ENCODE measurements at places on chromosomes 4 and X.

- no peak for DNase-seq
Observed at GRCh38 chrX:134661295-134661694, 3.0 kb upstream of the PLAC1 start.

GRCh38 chrX:154376774-154377173 lies 2.3 kb upstream of the EMD start:
- DNase-seq = no peak

- DNase-seq = no peak
Observed at GRCh38 chrX:2645563-2645962, 45.5 kb upstream of the CD99 start.

GRCh38 chrX:80879143-80879542 lies 69.5 kb upstream of the BRWD3 start:
- peak; percentile 15 for DNase-seq

DNA sequence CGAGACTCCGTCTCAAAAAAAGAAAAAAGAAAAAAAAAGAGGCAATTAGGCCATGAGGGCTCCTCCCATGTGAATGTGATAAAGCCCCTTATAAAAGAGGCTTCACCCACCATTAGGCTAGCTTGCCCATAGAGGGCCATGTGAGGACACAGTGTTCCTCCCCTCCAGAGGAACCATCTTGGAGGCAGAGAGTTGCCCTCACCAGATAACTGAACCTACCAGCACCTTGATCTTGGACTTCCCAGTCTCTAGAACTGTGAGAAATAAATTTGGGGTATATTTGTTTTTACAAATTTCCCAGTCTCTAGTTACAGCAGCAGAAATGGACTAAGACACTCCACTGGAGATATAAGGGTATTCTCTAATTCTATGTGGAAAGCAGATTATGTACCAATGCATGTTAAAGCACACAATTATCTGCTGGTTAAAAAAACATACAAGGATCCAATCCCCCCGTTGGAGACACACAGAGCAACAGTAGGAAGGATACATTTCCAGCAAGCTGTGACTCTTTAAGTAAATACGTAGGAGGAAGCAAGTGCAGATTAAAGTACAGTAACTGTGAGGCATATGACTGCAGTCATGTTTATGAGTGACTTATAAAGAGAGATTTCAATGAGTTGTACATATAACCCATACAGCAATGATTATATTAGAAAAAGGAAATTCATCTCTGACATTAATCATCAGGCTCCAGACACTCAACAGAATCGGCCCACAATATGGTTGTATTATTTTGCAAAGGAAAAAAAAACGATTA lies 21.4 kb downstream of the SH3RF1 start:
- DNase-seq = peak; percentile 65
